ENCODE measurements at places on chromosomes 7 and 10.

GRCh38 chr10:110811791-110812581 is 59.7 kb upstream of the PDCD4 start:
- DNase-seq = no peak

DNA sequence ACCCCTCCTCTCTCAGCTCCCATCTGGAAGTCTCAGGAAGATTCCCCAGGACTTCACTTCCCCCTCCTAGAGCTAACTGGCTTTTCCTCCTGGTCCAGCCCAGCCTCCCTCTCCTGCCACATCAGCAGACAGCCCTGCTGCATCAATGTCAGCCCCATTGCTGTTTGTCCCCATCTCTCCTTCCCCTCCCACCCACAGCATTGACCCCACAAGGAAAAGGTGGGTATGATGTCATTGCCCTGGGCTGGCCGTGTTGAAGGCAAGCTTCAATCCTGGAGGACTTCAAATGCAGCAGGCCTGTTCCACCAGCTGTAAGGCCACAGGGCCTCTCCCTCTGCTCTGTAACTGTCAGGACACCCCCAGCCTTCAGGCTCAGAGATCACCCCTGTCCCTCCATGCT is 66.5 kb downstream of the C10orf105 start:
- DNase-seq = no peak

- DNase-seq = peak; percentile 95
These were observed 53.8 kb downstream of the ARL5B start for GRCh38 chr10:18713077-18713476.

- no peak for DNase-seq
These were observed 1274.9 kb upstream of the SORCS1 start for GRCh38 chr10:108439397-108439796.

DNA sequence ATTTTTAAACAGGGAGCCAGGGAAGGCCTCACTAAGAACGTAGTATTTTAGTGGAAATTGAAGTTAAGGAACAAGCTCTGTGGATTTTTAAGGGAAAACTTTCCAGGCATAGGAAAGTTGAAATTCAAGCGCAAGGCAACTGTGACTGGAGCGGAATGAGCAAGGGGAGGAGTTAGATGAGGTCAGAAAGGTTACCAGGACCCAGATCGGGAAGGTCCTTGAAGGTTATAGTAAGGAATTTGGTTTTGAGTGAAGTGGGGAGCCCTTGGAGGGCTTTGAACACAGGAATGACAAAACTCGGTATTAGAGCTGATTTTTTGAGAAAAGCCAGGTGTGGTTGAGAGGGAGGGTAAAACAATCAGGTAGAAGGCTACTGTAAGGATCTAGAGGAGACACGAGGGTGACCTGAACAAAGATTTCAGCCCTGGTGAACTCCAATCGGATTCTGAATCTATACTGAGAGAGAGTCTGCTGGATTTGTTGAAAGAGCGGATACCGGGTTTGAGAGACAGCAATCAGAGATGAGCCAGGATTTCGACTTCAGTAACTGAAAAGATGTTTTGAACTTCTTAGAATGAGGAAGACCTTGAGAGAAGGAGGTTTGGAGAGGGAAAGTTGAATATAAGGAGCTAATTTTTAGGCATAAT is 1013.9 kb downstream of the NRG3 start:
- no peak for DNase-seq

- DNase-seq = no peak
These were observed 2.6 kb downstream of the PRPF18 start for GRCh38 chr10:13589316-13589715.

DNA sequence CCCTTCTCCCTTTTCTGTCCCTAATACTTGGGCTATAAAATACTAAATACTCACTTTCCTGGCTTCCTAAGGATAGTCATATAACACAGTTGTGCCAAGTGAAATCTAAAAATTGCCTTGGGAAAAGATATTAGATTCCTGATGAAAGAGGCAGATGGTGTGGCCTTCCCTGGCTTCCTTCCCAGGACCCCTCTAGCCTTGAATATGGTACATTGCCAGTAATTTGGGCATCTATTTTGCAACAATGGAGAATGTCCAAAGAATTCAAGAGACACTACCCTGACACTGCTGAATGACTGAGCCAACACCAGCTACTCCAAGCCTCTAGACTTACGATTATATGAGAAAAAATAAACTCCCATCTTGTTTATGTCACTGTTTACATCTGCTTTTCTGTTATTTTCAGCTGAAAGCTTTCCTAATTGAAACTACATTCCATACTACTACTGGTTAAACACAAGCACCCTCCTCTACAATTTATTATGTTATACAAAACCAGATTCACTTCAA is 17.9 kb downstream of the COPG2 start:
- no peak for DNase-seq

- DNase-seq = no peak
These were observed 609.0 kb downstream of the SDK1 start for GRCh38 chr7:3910054-3910453.

DNA sequence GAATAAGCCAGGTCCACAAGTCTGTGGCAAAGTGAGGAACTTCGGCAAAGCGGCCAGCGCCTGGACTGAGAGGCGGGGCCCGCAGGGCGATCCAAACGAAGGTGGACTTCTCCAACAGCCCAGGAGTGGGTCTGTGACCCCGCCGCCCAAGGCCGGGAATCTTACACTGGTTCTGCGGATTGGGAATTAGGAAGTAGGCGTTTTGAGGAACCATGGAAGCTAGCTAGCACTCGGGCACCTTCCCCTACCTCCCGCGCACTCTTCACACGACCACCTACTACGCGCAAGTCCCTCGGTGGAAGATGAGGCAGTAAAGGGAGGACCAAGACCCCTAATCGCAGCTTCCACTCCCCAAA is 570 bp upstream of the ARF5 start:
- DNase-seq = no peak

DNA sequence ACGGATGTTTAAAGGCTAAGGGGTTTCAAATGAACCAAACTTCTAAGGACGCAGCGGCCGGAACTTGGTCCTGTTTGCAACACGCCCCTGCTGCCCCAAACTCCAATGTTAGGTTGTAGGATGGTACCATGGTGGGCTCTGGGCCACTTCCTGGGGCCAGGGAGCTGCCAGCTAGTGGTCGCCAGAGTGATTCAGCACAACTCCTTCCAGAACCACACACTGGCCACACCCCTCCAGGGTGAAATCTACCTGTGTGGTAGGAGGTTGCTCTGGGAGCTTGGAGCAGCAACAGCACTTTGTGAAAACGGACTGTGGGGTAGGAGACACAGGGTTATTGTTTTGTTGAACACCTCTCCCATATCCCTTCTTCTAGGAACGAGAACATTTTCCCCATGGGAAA is 161.1 kb downstream of the FANK1 start:
- DNase-seq = no peak

- DNase-seq = no peak
These were observed 67.4 kb downstream of the LRRC18 start for GRCh38 chr10:48872234-48872633.

DNA sequence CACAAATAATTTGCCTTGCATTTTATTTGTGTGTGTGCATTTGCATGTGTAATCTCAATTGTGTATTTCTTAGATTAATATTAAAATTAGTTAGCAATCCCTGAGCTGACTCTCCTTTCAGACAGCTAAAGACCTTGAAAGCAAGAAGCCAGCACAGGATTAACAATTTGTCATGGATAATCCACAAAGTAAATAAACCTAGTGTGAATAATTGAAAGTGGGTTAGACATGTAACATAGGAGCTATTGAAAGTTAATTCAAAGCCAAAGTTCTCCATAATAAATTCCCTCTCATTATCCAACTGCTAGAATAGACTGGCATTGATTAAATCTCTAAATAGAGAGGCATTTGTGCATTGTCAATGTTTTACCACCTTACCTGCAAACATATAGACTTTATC is 326.1 kb downstream of the PLXDC2 start:
- DNase-seq = no peak

DNA sequence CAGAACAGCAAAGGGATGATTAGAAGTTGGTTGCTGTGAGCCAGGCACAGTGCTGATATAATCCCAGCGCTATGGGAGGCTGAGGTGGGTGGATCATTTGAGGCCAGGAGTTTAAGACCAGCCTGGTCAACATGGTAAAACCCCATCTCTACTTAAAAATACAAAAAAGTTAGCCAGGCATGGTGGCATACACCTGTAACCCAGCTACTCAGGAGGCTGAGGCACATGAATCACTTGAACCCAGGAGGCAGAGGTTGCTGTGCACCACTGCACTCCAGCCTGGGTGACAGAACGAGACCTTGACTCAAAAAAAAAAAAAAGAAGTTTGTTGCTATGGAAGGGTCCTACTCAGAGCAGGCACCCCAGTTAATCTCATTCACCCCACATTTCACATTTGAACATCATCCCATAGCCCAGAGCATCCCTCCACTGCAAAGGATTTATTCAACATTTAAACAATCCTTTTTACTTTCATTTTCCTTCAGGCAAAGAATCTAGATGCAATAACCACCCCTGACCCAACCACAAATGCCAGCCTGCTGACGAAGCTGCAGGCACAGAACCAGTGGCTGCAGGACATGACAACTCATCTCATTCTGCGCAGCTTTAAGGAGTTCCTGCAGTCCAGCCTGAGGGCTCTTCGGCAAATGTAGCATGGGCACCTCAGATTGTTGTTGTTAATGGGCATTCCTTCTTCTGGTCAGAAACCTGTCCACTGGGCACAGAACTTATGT is 4.1 kb downstream of the IL6 start:
- DNase-seq = peak; percentile 78

- DNase-seq = no peak
These were observed at the start of gene KCP for GRCh38 chr7:128910569-128910945. TSS of gene KCP (minus strand) at chr7:128910709. CDS start at chr7:128910676, 33 bp downstream.

GRCh38 chr10:131082201-131082850 is 229.2 kb downstream of the TCERG1L start:
- DNase-seq = no peak

GRCh38 chr10:52477305-52477704 is 163.2 kb downstream of the DKK1 start:
- DNase-seq = no peak

GRCh38 chr10:24554036-24554435 is 169.7 kb downstream of the ARHGAP21 start:
- DNase-seq = no peak

DNA sequence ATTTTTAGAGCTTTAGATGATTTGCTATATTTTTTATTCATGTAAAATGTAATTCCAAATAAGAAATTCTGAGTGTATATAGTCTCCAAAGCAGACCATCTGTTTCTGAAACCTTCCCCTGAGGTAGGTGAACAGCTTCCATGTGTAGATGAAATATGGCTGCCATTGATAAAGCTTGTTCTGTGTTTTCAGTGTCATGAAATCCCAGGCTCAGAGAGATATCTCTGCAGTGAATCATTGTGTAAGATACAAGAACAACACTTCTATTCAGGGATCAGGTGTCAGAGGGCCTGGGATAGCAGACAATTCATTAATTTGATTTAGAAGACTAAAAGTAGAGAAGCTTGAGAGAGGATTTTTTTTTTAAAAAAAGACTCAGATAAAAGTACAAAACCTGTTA is 29.1 kb downstream of the ACTA2 start:
- DNase-seq = peak; percentile 87

GRCh38 chr7:158695726-158696452 is 8.7 kb downstream of the NCAPG2 start:
- DNase-seq = peak; percentile 84

GRCh38 chr7:95669513-95669912 is 73.2 kb upstream of the PDK4 start:
- no peak for DNase-seq

DNA sequence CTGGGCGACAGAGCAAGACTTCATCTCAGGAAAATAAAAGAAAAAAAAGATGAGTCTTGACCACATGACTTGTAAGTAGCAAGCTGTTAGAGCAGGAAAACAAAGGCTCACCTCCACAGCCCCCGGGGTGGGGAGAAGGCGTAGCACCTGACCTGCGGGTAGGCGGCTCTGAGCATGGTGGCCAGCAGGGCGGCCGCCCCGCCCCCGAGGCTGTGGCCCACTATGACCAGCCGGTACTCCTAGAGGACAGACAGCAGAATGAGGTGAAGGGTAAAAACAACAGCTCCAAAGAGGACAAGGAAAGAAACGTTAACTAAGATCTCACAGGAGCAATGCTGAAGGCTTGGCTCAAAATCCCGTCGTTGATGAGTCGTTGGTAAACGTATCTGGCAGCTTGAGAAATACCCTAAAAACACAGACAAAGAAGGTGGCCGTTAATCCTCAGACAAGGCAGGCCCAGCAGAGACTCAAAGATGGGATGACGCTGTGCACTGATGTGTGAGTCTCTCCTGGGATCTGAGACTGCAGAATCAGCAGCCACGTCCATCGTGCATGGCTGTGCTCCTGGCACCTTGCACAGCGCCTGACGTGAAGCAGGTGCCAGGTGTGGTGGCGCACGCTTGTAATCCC is 31.1 kb downstream of the DAGLB start:
- peak; percentile 50 for DNase-seq

GRCh38 chr10:90227217-90227656 is 525.8 kb downstream of the KIF20B start:
- DNase-seq = peak; percentile 90

DNA sequence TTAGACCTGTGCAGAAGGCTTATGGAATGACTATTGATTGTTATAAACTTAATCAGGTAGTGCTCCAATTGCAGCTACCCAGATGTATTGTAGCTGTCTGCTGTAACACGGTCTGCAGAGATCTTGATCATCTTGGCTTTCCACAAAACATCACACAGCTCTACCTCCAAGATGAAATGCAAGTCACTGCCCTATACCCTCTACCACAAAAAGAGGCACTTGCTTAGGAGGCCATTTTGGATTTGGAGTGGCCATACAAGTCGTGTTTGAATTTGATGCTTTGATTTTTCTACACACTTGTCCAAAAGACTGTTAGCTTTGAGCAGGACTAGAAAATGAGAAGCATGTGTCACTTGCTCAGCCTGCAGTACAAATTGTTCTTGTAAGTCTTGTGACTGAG is 377.2 kb downstream of the TNS3 start:
- DNase-seq = no peak

DNA sequence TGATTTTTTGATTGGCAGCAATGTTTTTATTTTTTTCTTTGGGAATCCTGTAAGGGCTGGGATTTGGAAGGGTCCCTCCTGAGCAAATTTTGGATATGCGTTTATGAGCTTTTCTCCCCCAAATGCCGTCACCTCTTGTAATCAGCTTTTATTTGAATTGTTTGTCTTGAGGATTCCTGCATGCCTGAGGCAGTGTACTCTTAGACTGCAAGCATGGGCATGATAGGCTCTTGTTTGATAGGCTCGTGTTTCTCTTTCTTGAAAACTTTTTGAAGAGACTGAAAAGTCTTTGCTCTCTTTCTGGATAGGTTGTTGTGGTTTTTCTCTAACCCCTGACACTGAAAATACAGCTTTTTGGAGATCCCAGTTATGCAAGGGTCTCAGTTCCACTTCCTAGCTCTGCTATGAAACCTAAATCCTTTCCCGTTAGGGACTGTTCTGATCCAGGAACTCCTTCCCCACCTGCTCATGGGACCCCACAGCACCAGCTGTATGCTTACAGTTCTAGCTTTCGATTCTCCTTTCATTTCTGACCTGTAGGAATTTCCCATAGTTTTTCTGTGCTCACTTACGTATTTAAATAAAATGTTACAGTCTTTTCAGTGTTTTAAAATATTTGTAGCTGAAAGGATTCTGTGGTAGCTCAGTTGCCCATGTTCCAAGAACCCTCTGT is 17.2 kb downstream of the TSPAN13 start:
- DNase-seq = peak; percentile 10

All from iris pigment epithelial cell (primary cell).